Stimulated activated CD4-positive, alpha-beta T cell treated with anti-CD3 and anti-CD28 coated beads, Interleukin-4, amount 100 ng/mL, for 4 hours (primary cell): ENCODE measurements at places on chromosomes 3 and 15.
A peak's percentile ranks its signal among the peaks of the same experiment; 100 is the strongest.

- DNase-seq = no peak
These were observed 69.6 kb upstream of the MYZAP start for GRCh38 chr15:57522148-57522547.

DNA sequence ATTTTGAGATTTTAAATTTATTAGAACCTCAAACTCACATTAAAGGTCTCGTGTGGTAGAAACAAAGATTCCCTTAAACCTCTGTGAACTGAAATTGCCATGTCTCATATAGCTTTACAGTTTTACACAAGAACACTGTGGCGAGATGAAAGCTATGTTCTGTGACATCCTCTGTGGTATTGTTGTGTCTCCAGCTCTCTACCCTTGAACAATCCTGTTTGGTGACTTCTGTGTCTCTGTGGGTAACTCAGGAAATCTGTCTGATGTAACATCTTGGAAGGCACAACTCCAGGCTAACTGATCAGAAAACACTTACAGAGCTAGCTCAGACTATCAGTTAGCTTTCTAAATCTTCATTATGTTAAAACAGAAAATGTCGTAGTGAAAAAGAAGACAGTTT is 318.8 kb upstream of the GBE1 start:
- DNase-seq = no peak

DNA sequence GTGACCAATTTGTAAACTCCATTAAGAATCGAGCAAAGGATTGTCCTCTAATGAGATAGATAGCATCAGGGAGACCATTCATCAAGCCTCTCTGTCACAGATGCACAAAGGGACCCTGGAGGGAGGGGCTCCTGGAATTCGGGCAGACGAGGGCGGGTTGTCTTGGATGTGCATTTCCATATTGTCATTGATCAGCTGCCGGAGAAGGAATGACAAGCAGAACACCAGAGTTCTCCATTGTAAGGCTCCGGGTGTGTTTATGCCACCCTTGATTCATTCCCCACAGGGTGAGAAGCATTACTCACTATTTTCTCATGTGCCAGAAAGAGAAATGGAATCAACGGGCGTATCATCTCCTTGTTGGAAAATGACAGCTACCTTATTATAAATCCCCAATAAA is 167.5 kb downstream of the EBLN2 start:
- no peak for DNase-seq

DNA sequence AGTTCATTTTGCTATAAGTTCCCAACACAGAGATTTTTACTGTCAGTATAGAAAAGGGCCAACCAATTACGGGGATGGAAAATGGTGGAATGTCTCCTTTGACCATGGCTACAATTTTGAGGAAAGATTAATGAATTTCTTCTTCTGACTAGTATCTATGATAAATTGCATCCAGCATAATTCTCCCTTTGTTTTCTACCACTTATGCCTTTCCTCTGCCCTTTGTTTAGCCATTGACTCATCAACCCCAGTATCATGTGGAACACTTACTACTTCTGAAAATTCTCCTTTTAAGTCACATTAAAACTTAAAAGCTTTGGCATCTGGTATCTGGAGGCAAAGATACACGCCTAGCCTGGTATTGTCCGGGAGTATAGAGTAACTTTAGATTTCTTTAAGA is 92.9 kb upstream of the CADPS start:
- DNase-seq = no peak

- DNase-seq = no peak
These were observed 277.9 kb upstream of the NR2F2 start for GRCh38 chr15:96052572-96053030.

DNA sequence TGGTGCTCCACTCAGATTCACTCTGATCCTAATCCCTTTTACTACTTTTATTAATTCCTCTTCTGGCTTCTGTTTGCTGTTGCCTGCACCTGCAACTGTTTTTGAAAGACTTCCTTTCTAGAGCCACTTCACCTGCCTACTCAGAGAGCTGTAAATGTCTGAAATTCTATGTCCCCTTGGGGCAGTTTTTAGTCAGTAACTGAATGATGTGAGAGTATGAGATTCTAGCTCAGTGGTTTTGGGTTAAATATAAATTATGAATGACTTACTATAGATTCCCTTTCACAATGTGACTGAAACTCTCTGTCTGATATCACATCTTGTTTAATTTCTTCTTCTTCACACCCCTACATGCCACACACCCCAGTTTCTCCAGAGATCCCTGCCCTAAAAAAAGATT is 47.8 kb upstream of the LRRC3B start:
- no peak for DNase-seq

DNA sequence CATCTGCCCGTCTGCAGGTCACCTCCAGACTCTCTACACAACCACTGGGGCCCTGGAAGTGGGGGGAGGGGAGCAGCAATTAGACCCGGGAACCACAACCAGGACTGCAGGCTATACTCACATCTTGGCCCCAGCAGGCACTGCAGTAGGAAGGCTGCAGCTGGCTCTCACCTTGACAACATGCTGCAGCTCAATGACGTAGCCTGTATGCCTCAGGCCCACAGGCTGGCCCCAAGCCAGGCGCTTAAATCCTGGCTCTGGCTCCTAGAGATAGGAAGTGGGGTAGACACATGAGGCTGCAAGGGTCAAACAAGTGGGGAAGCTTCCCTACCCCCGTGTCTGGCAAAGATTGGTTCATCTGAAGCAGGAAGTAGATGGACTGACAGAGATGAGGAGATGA is 4.6 kb upstream of the QRICH1 start:
- no peak for DNase-seq

GRCh38 chr3:73608456-73609314 is 16.1 kb downstream of the PDZRN3 start:
- DNase-seq = no peak

- DNase-seq = no peak
These were observed 401.9 kb upstream of the IL12A start for GRCh38 chr3:159586571-159587202.

DNA sequence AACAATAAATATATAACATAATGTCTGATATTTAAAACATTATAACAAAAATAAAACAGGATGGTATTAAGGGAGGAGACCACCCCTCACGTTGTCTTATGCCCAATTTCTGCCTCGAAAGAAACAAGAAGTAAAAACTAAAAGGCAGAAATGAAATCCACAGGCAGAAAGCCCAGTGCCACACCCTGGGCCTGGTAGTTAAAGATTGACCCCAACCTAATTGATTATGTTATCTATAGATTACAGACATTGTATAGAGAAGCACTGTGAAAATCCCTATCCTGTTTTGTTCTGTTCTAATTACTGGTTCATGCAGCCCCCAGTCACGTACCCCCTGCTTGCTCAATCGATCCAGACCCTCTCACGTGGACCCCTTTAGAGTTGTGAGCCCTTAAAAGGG is 22.3 kb upstream of the ACP3 start:
- DNase-seq = no peak

DNA sequence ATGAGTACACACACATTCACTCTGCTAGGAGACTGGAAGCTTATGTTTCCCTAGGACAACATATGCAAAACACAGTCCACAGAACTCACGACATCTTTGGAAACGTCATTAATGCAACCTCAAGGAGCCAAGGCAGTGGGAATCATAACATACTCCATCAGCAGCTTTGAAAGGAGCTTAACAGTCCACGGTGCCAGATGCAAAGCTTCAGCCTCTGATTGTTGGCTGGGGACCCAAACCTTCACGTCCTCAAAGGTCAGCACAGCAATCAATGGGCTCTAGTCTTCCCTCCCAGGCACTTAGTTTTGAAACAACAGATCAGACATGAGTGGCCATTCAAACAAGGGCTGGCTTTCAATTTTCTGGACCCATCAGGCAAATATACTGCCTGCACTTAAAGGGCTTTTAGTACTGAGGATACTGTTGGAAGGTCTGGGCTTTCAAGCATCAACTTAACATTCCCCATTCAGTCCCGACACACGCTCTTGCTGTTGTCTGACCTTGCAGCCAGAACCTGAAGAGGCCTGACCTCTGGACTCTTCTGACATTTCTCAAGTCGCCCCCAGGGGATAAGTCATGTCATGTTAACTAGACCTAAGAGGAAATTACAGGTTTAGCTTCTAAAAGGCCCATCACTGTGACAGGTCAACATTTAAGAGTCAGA is 223.0 kb downstream of the PDZRN3 start:
- DNase-seq = no peak

- no peak for DNase-seq
These were observed 283.9 kb downstream of the BCHE start for GRCh38 chr3:165553371-165553770.

GRCh38 chr3:44989636-44990373 is 13.8 kb downstream of the EXOSC7 start:
- no peak for DNase-seq

DNA sequence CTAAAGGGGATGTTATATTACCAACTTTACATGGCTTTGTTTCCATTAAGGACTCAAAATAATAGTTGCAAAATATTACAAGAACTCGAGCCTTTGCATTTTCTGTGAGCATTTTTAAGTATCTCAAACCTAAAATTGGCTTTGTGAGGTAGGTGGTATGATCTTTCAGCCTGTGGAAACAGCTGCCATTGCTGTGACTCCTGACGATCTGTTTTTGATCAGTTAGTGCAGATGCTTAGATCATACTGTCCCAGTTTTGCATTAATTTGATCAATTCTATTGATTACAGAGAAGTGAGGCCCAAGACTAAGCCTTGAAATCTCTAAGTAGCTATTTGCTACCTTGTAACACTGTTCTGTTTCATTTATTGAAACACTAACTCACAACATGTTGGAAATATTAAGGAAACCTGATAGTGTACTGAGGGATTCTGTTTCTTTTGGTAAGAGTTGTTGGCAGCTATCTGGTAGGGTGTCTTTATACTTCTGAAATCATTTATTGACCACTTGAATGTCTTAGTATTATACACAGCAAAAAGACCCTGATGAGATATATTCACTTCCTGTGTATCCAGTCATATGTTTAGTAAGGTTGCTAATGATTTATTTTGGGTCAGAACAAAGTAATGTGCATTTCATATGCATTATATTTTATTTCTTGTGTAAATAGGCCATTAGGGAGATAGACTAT is 14.8 kb downstream of the SKIL start:
- no peak for DNase-seq

DNA sequence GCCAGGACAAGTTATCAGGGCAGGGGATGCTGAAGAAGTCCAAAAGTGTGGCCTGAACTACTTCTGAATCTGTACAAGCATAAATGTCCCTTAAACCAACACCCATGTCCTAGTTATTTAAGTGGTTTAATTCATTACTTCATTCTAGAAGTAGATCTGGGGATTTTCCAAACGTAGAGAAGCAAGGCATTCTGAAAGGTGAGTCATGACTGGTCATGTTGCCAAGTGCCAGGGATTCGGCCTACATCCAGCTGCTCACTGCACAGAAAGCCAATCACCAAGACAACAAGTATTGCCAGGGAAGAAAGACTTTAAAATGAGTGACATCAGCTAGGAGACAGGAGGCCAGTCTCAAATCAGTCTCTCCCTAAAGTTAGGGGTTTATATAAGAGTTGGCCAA is 396.6 kb downstream of the GABRB3 start:
- no peak for DNase-seq

DNA sequence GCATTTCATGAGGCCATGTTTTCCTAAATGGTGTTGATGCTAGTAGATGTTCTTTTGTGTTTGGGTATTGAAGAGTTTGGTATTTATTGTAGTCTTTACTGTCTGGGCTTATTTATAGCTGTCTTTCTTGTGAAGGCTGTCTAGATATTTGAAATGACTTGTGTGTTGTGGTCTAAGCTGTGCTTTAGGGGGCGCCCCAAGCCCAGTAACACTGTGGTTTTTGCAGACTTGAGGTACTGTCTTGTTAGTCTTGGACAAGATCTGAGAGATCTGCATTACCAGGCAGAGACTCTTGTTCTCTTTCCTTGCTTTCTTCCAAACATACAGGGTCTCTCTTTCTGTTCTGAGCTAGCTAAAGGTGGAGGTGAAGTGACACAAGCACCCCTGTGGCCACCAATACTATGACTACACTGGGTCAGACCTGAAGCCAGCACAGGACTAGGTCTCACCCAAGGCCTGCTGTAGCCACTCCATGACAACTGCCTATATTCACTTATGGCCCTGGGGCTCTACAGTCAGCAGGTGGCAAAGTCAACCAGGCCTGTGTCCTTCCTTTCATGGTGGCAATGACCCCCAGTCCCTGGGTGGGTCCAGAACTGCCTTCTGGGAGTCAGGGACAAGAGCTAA is 152.1 kb upstream of the TBC1D5 start:
- peak; percentile 22 for DNase-seq

DNA sequence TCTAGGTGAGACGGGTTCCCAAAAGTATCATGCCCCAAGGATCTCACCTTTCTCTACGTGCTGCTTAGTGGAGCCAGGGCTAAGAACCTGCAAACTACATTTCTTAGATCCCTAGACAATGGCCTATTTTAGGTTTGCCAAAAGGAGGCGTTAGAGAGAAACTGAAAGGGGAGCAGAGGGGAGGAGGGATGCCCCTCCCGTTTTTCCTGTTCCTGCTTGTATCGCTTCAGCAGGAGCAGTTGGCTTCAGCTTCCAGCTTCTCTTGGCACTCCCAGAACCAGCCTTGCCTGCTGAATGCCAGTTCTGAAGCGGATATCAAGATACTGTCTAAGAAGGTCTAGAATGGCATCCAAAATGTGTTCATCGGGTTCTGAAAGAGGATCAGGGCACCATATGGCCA is 58.4 kb upstream of the ABHD17C start:
- no peak for DNase-seq

- no peak for DNase-seq
These were observed 41.8 kb upstream of the IQSEC1 start for GRCh38 chr3:13114811-13115575.

DNA sequence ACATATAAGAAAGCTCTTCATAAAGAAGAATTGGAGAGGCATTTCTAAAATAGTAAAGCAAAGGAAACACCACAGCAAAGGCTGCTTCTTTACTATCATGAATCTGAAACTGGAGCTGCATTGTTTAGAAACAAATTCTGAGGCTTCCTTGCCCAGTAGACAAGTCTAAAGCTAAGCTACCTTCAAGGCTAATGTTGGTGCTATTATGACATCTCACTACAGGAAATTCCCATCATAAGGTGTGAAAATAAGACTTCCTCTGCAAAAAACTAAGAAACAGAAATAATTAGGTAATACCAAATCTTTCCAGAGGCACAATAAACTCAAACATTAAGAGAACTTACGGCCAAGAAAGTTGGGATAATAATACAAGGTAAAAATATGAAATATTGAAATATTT is 89.9 kb upstream of the P3H2 start:
- DNase-seq = no peak

DNA sequence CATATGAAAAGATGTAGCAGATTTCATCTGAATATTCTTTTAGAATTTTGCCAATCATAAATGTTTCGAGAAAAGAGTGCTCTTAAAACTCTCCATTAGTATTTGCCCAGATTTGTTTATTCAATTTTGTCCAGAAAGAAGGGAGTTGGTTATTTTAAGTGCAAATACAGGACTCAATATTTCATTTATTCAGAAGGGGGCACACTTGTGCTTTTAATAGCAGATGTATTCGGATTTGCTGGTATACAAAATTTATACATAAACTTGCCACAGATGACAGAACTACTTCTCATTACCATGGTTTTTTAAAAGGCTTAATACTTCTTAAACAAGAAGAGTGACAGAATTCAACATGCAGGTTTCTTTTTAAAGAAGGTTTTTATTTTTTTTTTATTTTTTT is 69.8 kb upstream of the GRM7 start:
- DNase-seq = no peak
